Stimulated activated CD4-positive, alpha-beta T cell treated with anti-CD3 and anti-CD28 coated beads, Interleukin-2, amount 100 ng/mL, for 24 hours (primary cell): ENCODE measurements at places on chromosomes 11 and 22.

- no peak for DNase-seq
Measured at GRCh38 chr11:126723665-126724045, 276.9 kb downstream of the KIRREL3 start.

DNA sequence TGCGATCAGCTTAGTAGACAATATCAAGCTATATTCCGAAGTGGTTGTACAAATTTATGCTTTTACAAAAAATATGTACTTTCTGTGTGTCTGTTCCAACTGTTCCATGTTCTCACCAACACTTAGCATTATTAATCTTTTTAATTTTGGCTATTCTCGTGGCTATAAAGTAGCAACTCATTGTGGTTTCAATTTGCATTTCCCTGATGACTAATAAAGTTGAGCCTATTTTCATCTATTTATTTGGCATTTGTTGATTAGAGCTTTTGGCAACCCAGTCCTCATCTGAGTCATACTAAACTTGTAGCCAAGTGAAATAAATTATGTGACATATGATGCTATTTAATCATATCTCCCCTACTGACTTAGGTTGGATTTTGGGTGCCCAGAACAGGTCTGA, 115.9 kb downstream of the FBXO7 start:
- no peak for DNase-seq

DNA sequence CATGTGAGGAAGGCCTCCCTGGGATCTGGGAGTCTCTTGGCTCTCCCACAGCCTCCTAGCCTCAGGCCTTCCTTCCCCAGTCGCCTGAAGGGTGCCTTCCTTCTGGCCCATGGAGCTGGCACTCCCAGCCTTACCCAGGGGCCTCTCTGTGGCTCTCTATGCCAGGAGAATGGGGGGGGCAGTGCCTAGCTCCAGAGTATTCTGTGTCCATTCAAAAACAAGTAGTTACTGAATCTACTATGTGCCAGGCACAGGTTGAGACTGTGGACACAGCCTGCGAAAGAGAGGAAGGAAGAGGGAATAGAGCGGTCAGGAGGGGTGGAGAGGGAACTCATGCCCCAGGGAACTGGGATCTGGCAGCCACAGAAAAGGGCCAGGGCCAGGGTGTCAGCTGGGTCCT, 2.7 kb upstream of the PLA2G3 start:
- DNase-seq = no peak

DNA sequence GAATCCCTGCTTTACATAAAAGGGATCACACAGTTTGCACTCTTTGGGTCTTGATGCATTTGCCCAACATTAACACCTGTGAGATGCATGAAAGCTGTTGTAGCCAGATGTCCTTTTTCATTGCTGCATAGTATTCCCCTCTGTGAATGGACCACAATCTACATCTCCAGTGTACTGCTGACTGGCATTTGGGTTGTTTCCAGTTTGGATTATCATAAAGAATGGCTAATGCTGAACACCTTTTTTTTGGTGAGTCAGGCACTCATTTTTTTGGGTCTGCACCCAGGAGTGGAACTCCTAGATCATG, 58.3 kb downstream of the PHF21B start:
- no peak for DNase-seq

- no peak for DNase-seq
Measured at GRCh38 chr11:64263021-64263946, 12.0 kb downstream of the PLCB3 start.

GRCh38 chr11:107849790-107850189, 8.8 kb downstream of the SLC35F2 start:
- DNase-seq = no peak
